ENCODE measurements at places on chromosomes 2 and 18.

DNA sequence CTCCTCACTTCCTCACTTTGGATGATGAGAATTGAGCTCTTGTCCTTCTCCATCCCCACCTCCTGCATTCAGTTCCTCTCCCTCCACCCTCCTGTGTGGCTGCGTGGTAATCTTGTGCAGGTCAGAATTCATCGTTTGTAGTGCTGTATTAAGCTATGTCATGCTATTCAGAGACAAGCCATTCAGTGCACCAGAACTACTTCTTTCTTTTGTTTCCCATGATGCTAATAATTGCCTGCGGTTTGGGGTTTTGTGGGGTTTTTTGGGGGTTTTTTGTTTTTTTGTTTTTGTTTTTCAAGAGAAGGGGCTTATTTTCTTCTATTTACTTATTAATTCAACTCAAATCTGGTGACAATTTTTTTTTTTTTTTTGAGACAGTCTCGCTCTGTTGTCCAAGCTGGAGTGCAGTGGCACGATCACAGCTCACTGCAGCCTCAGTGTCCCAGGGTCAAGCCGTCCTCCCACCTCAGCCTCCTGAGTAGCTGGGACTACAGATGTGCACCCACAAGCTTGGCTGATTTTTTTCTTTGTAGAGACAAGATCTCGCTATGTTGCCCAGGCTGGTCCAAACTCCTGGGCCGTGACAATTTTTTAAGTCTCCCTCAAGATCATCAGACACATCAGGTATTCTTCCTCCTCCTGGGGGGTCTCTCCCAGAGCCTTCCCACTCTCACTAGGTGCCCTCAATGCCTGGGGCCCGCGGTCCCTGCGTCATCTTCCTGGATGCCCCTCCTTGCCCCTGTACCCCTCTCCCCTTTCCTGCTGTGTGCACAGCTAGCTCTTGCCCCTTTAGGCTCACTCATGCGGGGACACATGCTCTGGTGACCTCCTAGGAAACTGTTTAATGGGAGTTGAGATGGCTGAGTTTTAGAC lies 37.8 kb downstream of the MAL start:
- no peak for DNase-seq

- no peak for DNase-seq
Observed at GRCh38 chr2:82507657-82508056, 1951.4 kb downstream of the SUCLG1 start.

DNA sequence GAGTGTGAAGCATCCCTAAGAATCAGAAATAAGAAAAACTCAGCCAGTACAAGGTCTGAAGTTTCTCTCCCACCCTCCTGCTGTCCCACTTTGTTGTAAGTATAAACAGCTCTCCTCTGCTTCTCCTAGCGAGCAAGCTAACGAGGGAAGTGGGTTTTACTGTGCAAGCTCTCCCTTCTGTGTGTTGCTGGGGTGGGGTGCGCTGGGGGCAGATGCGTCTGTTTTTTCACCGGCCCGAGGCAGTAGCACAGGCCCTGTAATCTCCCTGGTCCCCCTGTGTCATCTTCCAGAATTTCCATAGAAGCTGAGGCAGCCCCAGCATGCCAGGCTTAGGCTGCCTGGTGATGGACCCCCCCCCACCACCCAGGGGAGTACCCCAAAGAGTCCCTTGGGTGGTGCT lies 9.4 kb upstream of the CXCR4 start:
- DNase-seq: no peak

- no peak for DNase-seq
Observed at GRCh38 chr18:62396381-62396780, 71.3 kb downstream of the TNFRSF11A start.

GRCh38 chr2:10137053-10137843 lies 14.7 kb downstream of the RRM2 start:
- DNase-seq: no peak

GRCh38 chr2:88248280-88248828 lies 78.2 kb downstream of the THNSL2 start:
- no peak for DNase-seq

All from HS-5 (cell line).